ENCODE measurements at places on chromosomes 1 and 21.

GRCh38 chr1:111967886-111968285, 21.6 kb downstream of the KCND3 start:
- no peak for DNase-seq

DNA sequence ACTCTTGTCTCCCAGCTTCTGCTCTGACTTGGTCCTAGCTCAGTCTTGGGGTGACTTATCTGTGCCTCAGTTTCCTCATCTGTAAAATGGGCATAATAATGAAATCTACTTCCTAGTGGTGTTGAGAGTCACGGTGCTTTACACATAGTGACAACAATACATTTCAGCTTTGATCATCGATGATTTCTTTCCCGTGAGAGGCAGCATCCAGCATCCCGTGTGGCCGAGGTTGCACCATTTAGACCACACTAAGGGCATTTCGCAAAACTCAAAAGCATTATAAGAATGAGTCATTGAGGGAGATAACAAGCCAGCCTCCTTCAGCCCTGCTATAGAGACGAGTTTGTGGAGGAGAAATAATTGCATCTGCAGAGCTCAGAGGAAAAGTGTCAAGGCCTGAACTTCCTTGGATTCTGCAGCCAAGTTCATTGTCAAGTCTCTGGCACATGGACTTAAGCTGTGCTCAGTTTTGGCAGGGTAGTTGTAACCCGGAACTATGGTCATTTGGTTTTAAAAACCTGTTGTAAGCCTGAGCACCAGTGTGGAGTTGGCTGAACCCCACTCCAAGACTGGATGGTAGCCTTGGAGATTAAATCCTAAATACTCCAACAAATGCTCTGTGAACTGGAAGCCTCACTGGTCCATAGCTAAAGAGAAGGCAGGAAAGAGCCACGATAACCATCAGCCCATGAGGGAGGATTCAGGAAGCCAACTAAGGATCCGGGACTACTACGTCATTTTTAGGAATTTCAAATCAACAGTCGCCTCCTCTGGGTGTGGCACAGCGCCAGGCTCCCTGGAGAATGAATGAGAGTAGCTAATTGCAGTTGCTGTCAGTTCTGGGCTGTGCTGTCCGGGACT, 64.2 kb downstream of the TCP10L start:
- DNase-seq, result no peak

- DNase-seq, result no peak
Measured at GRCh38 chr1:19852036-19852435, 30.2 kb upstream of the OTUD3 start.

- DNase-seq, result no peak
Measured at GRCh38 chr1:37482796-37483744, 8.7 kb downstream of the ZC3H12A start.

GRCh38 chr1:99776120-99776519, 9.7 kb upstream of the FRRS1 start:
- DNase-seq, result no peak

DNA sequence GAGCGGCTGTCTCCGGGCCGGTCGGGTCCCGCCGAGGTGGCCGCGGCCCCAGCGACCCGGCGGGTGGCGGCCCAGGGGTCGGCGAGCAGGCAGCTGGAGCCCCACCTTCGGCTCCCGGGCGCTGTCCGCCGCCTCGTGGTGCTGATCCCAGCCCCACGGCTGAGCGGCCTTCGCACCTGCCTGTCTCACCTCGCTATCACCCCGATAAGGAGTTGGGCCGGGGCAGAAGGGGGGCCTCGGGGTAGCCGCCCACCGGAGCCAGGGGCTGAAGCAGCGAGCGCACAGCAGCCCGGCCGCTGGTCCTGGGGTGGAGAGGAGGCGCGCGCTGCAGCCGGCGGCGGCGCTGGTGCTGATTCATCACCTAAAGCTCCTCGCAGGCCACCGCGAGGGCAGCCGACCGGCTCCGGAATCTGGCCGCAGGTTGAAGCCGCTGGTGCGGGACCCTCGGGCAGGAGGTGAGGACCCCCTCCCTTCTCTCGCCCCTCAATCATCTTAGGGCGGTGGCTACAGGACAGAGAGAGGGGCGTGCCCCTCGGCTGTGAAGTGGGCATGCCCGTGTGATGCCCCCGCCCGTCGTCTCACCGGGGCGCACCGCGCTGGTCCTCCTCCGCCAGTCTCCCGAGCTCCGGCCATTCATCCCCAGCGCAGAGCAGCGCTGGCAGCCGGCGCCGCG, 575 bp downstream of the TRIM67 start:
- DNase-seq, result peak; percentile 75

GRCh38 chr1:239817801-239818200, 273.9 kb upstream of the FMN2 start:
- DNase-seq, result no peak

GRCh38 chr1:168087696-168088095, 49.0 kb downstream of the GPR161 start:
- no peak for DNase-seq

- peak; percentile 78 for DNase-seq
Measured at GRCh38 chr1:245153081-245153551, 1.7 kb upstream of the KIF26B start.

GRCh38 chr1:208577381-208577905, 333.3 kb upstream of the PLXNA2 start:
- no peak for DNase-seq

DNA sequence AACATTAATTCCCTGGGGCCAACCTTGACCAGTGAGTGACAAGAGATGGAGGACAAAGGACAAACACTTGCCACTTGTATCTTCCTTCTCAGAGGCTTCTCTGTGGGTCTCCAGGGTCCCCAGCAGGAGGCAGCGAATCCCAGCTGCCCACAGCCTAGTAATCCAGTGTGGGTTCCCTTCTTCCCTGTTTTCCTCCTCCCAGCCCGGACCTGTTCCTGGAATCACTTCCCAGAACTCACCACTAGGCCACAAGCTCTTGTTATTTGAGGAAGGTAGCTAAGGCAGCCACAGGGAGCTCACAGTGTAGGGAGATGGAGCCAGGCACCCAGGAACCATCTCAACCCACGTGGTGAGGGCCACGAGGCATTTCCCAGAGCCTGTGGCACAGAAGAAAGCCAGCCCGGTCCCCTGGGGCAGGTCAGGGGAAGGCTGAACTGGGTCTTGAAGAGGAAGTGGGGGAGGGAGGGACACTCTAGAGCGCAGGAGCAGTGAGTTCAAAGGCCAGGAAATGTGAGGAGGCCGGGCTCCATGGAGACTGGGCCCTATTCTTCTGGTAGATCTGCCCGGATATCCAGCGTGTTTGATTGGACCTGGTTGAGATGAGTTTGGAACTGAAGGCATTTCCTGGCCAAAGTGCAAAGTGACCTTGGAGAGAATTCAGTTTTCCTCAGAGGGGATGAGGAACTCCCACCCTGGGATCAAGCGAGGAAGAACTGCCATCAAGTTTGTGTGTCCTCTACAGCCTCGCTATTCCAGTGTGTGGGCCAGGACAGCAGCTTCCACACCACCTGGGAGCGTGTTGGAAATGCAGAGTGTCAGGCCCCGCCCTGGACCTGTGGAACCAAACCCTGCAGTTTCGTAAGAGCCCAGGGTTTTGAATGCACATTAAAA, 20.3 kb upstream of the C2CD2 start:
- DNase-seq, result peak; percentile 65

DNA sequence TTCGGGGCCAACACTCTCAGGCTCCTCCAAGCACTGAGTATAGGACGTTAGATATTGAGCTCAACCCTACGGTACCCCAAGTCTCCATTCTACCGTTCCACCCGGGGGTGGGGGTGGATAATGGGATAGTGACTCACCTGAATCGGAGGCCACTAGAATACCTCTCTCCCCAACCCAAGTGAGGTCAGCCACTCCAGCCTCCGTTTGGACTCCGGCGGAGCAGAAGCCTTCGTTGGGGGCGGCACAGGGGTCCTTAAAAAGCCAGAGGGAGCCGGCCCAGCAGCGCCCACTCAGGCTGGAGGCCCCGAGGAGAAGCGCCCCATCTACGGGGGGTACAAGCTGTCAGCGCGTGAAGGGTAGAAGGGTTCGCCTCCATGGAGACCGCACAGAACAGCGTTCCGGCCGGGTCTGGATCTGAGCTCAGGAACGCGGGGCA, 556 bp downstream of the WDR77 start:
- DNase-seq, result peak; percentile 68

GRCh38 chr1:204731509-204731908, 46.0 kb upstream of the LRRN2 start:
- DNase-seq, result no peak

DNA sequence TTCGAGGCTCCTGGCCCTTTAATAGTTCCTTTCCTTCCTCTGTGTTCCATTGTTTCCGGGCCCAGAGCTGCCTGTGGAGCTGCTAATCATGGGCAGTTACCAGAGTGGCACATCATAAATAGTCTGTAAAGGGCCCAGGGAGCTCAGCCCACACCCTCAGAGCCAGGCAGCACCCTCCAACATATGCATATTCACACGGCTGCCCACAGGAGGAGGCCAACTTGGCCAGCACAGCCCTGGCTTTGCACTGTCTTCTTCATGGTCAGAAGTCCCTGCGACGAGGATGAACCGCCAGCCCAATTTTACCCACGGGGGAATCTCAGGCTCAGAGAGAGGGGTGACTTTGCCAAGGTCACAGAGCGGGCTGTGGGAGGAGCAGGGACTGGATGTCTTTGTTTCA, 172.5 kb downstream of the TRABD2B start:
- no peak for DNase-seq

- DNase-seq, result no peak
Measured at GRCh38 chr1:99728494-99729235, 37.8 kb downstream of the FRRS1 start.

GRCh38 chr1:229309684-229310083, 33.2 kb downstream of the CCSAP start:
- no peak for DNase-seq

DNA sequence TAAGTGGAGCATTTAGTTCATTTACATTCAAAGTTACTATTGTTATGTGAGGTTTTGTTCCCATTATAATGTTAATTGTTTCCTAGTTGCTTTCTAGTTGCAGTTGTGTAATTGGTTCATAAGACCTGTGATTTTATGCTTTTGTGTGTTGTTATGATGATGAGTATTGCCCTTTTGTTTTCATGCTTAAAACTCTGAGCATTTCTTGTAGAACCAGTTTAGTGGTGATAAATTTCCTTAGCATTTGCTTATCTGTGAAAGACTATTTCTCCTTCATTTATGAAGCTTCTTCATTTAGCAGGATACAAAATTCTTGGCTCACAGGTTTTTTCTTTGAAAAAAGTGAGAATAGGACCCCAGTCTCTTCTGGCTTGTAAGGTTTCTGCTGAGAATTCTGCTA, 274.8 kb upstream of the SPAG17 start:
- no peak for DNase-seq

GRCh38 chr1:1205769-1206375, 520 bp downstream of the TNFRSF18 start:
- no peak for DNase-seq
